T-cell (primary cell): ENCODE measurements at places on chromosomes 13 and 19. TPM values are rescaled to one million over a fixed set of nuclear protein-coding genes. Genes with fewer than 3 reads are reported as not detected.

The FGF21 gene
- not detected for total RNA-seq

The TMPRSS9 gene
- total RNA-seq, result not detected

The ADAMTSL5 gene
- 6.9 TPM for total RNA-seq

- no peak for DNase-seq
Measured at GRCh38 chr19:3537101-3537437, 1.9 kb upstream of the TEKTIP1 start.

DNA sequence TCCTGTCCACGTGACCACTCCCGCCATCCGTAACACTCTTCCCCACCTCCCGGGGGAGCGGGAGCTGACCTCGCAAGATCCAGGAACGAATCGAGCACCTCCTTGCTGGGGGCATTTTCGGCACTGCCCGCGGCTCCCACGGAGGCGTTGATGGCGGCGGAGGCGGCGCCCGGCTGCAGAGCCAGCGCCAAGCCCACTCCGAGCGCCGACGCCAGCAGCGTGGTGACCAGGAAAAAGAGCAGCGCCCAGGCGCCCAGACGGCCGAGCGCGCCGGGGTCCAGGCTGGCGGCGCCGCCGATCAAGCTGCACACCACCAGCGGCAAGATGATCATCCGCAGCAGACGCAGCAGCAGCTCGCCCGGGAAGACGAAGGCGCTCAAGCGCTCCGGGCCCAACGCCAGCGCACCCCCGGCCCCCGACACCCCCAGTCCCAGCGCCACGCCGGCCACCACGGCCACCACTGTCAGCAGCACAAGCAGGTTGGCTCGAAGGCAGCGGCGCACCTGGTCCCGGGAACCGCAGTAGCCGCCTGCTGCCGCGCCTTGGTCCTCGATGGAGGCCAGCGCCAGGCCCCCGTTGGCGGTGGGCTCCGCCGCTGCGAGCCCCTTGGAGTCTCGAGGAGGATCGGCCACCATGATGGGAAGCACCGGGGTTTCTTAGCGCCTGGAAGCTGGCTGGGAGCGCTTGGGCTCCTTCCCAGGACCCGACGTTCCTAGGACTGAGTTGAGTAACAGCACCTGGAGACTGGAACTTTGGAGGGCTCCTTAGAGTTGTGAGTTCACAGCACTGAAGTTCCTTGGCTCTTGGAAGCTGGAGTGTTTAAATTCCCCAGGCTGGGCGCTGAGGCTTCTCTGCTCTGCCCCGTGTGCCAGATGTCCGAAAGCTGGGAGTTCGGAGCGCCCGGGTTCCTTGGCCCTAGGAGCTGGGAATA lies 798 bp downstream of the SLC1A5 start:
- DNase-seq, result peak; percentile 33

The HNRNPA1L2 gene
- total RNA-seq, result 17.1 TPM

GRCh38 chr13:113921763-113922162 lies 52.1 kb downstream of the C13orf46 start:
- DNase-seq, result no peak

The LRRC63 gene
- 0.53 TPM for total RNA-seq

GRCh38 chr19:938233-938923 lies 12.5 kb downstream of the ARID3A start:
- no peak for DNase-seq

- no peak for DNase-seq
Measured at GRCh38 chr19:31717269-31717923, 368.2 kb upstream of the TSHZ3 start.

DNA sequence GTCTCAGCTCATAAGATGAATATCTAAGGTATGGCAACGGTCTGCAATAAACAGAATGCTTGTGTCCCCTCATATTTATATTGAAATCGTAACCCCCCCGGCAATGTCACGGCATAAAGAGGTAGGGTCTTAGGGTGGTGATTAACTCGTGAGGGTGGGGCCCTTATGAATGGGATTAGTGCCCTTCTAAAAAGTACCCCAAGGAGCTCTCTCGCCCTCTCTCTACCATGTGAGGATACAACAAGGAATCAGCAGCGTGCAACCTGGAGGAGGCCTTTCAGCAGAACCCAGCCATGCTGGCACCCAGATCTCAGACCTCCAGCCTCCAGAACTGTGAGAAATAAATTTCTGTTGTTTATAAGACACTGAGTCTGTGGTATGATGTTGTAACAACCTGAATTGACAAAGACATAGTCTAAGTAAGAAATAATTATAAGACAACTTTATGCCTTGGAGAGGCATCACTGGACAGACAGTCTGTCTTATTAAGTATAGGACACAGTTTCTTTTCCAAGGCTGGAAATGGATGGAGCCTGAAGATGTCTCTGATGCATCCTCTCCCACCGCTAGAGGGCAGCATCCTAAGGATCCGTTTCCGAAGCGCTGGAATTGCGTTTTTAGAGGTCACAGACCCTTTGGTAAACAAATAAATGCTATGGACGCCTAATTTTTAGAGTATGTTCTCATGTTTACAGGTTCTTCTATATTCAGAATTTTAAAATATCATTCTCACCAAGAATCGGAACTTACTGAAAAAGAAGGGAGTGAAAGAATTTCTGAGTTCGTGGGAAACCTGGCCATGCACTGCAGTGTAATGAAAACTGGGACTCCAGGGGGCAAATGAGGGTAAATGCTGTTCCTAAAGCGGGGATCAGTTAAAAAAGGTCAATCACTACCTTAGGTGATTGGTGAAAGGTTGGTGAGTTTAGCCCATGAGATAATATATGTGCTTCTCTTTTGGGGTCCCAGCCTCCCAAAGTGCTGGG lies 13.3 kb upstream of the LEUTX start:
- DNase-seq, result peak; percentile 20

GRCh38 chr19:10568062-10568825 lies 535 bp downstream of the CDKN2D start:
- peak; percentile 43 for DNase-seq

DNA sequence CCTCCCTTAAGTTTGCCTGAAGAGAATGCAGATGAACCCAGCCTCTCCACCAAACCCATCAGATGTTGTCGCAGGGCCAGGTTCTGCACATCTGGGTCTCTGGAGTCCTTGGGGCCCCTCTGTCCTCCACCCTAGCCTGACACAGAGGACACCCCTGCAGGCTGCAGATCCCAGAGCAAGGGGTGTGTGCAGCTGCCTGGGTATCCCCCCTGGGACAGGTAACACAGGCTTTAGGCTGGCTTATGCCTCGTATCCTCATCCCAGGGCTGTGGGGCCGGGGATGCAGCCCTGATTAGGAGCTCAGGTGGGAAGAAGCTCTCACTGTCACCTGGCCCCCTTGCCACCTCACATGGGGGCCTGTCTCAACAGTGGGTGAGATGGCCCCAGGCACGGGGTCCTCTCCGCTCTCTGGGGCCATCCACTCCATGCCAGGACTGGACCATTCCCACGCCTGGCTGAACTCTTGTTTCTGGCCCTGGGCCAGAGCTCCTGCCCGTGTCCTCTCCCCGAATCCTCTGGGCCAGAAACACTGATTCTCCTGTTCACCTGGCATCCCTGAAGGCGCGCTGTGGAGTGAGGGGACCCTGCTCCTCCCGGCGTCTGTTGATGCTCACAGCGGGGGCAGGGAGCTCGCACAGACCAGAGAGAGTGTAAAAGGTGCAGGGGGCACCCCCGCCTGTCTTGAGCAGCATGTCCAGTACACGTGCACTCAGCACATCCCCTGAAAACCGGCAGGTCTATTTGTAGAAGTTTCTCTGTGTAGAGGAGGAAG lies 38.7 kb upstream of the TPM4 start:
- DNase-seq, result no peak

- DNase-seq, result no peak
Measured at GRCh38 chr13:48784916-48785548, 131.3 kb downstream of the CYSLTR2 start.

The MBD3L3 gene
- total RNA-seq, result not detected

The EPS8L1 gene
- total RNA-seq, result 2.0 TPM

The ERFL gene
- total RNA-seq, result 6.3 TPM

DNA sequence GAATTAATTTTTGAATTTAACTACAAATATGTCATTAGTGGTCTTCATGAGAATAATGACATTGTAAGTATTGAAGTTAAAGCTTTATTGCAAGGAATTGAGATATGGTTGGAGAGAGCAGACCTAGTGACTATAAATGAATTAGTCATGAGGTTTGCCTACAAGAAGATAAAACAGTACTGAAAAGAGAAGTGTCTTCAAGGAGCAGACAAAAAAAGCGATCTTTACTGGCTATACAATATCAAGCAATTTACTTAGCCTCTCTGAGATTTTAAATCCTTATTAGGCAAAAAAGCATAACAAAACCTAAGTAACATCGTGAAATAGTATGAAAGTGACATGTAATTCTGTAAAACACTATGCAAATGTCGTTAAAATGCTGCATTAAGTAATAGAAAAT lies 435.1 kb upstream of the PCDH20 start:
- no peak for DNase-seq

DNA sequence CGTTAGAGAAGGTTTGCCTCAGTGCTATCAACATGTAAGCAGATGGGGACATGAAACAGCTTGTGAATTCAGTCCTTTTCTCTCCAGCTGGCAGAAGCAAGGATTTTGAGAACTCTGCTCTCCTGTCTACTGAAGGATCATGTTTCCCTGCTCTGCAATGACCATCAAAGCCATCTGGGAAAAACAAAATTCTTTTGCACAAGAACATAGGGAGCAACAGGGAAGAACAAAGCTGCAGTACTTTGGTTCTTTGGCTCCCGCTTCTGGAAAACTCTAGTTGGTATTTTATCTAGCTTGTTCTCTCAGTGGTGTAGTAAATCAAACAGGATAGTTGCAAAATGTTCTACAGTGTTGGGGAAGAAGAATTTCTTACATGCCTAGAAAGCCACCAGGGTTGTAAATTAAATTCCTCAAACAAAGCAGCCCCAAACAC lies 270.4 kb downstream of the ENOX1 start:
- DNase-seq, result no peak

GRCh38 chr13:38899571-38899970 lies 91.1 kb downstream of the STOML3 start:
- no peak for DNase-seq

GRCh38 chr13:99980824-99981734 lies 505 bp upstream of the ZIC2 start:
- no peak for DNase-seq
